Activated naive CD8-positive, alpha-beta T cell treated with anti-CD3 and anti-CD28 coated beads for 36 hours (primary cell): ENCODE measurements at places on chromosomes 5 and 9. TPM values are rescaled to one million over a fixed set of nuclear protein-coding genes. Genes with fewer than 3 reads are reported as not detected.
A peak's percentile ranks its signal among the peaks of the same experiment; 100 is the strongest.

BHMT2 gene
- not detected for total RNA-seq

FBP1 gene
- total RNA-seq, result 1.2 TPM

SURF6 gene
- 31.8 TPM for total RNA-seq

ECM2 gene
- not detected for total RNA-seq

DNA sequence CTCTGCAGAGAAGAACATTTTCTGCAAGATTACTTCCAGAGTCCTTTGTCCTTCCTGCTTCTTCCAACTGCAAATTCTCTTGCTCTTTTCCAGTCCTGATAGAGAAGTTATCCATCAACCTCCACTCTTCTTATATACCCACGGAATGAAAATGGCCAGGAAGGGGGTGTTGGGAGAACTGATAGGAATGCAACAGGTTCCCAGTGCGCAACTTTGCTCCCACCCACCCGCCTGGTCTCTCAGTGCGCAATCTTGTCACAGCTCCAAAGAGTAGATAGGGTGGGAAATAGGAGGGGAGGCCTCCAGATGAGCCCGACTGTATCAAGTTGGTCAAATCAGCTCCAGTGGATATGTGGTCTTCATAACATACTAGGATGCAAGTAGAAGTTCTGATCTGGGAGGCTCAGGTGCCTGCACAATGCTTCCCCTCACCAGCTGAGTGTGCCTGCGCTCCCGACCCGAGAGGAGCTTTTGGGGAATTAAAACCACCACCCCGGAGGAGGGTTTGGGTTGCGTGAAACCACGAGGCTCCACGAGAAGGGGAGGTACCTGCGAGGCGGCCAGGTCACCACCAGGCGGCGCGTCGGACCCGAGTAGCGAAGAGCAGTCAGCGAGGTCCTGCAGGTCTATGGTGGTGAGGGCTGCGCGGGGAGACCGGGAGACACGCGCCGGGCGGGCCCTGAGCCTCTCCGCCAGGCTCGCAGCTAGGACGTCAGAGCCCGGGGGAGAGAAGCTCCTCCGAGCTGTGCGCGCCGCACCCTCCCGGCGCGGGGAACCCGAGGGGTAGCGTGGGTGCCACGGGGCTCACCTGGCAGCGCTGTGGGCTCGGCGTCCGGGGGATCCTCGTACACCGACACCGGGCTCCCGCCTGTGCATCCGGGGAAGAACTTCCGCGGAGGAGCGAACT is 835 bp downstream of the MCIDAS start:
- peak; percentile 80 for DNase-seq
- no peaks in the 10 kb centered on the region for H3K36me3 ChIP-seq
- no peak overlapping the region for H3K27ac ChIP-seq
- H3K4me1 ChIP-seq, result peaks cover 38% of the 10 kb centered on the region
- peak overlapping the region; percentile 55 for H3K4me3 ChIP-seq

DNA sequence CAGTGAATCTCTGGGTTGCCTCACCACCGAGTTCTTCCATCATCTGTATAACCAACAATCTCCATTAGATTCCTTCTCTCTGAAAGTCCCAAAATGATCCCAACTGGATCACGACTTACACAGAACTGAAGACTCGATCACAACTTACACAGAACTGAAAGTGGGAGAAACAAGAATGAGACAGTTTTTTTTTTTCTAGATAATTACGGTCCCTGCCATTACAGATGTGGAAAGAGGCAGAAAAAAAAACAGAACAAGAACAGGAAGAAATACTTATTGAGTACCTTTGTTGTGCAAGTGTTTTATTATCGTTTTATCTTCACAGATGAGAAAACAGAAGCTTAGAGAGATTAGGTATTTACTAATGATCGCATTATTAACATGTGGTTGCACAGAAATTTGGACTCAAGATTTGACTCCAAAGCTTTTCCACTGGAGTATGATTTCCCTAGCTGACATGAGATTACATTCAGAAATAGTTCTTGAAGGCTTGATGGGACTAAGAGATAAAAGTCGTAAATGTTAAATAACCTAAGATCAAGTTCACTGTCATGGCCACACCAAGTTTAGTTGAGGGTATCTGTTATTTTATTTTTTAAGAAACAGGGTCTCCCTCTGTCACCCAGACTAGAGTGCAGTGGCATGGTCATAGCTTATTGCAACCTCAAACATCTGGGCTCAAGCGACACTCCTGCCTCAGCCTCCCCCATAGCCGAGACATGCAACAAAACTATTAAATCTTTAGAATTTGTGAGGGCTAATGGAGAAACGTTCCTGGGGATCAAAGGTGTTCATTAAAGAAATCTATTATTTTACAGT is 8.9 kb downstream of the PLK2 start:
- H3K27ac ChIP-seq, result no peak overlapping the region
- DNase-seq, result no peak
- H3K27me3 ChIP-seq, result peaks cover 9% of the 10 kb centered on the region
- no peaks in the 10 kb centered on the region for H3K4me1 ChIP-seq
- no peak overlapping the region for H3K4me3 ChIP-seq

DNA sequence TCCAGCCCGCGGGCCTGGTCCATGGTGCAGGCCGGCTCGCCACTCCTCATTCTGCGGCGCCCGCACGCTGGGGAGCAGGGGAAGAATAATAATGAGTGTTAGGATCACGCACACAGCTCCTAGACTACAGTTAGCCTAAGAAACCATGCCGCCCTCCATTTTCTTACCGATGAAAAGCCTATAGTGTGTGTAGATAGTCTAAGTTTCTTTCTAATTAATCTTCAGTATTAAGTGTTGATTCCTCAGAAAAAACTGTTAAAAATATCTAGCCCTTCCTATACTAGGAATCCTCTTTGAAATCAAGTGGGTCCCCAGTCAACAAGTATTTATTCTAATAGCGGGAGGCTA is 9.3 kb downstream of the ZBED3 start:
- H3K36me3 ChIP-seq, result peaks cover 12% of the 10 kb centered on the region
- no peak for DNase-seq
- no peak overlapping the region for H3K27ac ChIP-seq
- H3K4me3 ChIP-seq, result peak overlapping the region; percentile 46
- peaks cover 7% of the 10 kb centered on the region for H3K4me1 ChIP-seq

- no peak overlapping the region for H3K4me3 ChIP-seq
- peaks cover 96% of the 10 kb centered on the region for H3K27me3 ChIP-seq
Observed at GRCh38 chr5:88685591-88686541, 197.1 kb downstream of the MEF2C start.

- H3K36me3 ChIP-seq, result no peaks in the 10 kb centered on the region
- H3K4me3 ChIP-seq, result no peak overlapping the region
- no peak overlapping the region for H3K27ac ChIP-seq
- peaks cover 4% of the 10 kb centered on the region for H3K27me3 ChIP-seq
- no peak for DNase-seq
Observed at GRCh38 chr5:67732471-67732870, 483.1 kb upstream of the PIK3R1 start.

- H3K27me3 ChIP-seq, result peaks cover 3% of the 10 kb centered on the region
- H3K4me1 ChIP-seq, result peaks cover 61% of the 10 kb centered on the region
- no peak for DNase-seq
- no peaks in the 10 kb centered on the region for H3K36me3 ChIP-seq
Observed at GRCh38 chr9:113345671-113346070, 3.7 kb upstream of the BSPRY start.

DNA sequence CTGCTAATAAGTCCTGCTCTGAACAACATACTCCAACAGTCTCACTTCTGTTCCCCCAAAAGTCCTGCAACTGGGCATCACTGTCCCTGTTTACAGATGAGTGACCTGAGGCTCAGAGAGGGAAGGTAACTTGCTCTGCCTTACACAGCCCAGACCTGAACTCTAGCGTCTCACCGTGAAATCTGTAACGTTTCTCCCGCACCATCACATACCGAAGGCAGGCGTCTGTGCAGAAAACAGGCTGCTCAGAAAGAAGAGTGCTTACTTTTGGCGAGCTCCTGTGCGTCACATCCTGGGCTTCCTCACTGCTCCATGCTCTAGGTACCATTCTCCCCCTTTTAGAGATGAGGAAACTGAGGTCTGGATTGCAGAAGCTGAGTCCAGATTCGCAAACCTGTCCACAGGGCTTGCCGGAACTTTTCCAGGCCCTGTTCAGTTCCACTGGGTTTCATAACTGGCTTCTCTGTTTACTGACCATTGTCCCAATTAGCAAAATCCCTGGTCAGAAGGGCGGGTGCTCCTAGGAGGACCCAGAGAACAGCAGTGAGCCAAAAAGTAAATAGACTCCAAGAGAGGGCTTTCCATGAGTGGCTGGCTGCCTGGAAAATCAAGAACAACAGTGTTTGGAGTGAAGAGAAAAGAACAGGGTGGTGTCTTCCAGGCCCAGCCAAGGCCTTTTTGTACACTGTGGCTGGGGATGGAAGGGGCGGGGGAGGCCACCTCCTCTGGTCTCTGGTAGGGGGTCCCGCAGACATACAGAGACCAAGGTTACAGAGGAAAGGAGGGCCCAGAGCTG is 27.1 kb downstream of the GSN start:
- no peak overlapping the region for H3K27ac ChIP-seq
- no peaks in the 10 kb centered on the region for H3K36me3 ChIP-seq
- H3K4me3 ChIP-seq, result no peak overlapping the region
- peaks cover 6% of the 10 kb centered on the region for H3K4me1 ChIP-seq
- DNase-seq, result no peak
- H3K27me3 ChIP-seq, result peaks cover 5% of the 10 kb centered on the region

- H3K4me1 ChIP-seq, result no peaks in the 10 kb centered on the region
- H3K27me3 ChIP-seq, result no peaks in the 10 kb centered on the region
- H3K4me3 ChIP-seq, result no peak overlapping the region
- peaks cover 23% of the 10 kb centered on the region for H3K36me3 ChIP-seq
Observed at GRCh38 chr5:127995556-127995955, 88.0 kb upstream of the SLC12A2 start.

GRCh38 chr9:37286530-37287175 is 135.8 kb upstream of the GRHPR start:
- H3K4me3 ChIP-seq, result no peak overlapping the region
- no peak for DNase-seq
- peaks cover 32% of the 10 kb centered on the region for H3K36me3 ChIP-seq
- peaks cover 61% of the 10 kb centered on the region for H3K4me1 ChIP-seq
- no peaks in the 10 kb centered on the region for H3K27me3 ChIP-seq

GRCh38 chr5:142463904-142464303 is 139.1 kb upstream of the SPRY4 start:
- H3K27ac ChIP-seq, result no peak overlapping the region
- DNase-seq, result no peak
- H3K4me1 ChIP-seq, result no peaks in the 10 kb centered on the region
- H3K4me3 ChIP-seq, result no peak overlapping the region

DNA sequence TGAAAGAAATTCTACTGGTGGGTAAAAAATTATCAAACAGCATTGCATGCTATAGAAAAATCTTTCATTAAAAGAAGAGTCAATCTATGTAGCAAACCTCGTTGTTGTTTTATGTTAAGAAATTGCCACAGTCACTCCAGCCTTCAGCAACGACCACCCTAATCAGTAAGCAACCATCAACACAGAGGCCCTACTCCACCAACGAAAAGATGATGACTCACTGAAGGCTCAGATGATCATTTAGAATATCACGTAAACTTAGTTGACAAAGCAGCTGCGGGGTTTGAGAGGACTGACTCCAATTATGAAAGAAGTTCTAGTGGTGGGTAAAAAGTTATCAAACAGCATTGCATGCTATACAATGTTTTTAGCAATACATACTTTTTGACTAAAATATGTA is 242.6 kb downstream of the DRD1 start:
- no peaks in the 10 kb centered on the region for H3K36me3 ChIP-seq
- DNase-seq, result no peak
- no peak overlapping the region for H3K4me3 ChIP-seq
- peaks cover 7% of the 10 kb centered on the region for H3K27me3 ChIP-seq

DNA sequence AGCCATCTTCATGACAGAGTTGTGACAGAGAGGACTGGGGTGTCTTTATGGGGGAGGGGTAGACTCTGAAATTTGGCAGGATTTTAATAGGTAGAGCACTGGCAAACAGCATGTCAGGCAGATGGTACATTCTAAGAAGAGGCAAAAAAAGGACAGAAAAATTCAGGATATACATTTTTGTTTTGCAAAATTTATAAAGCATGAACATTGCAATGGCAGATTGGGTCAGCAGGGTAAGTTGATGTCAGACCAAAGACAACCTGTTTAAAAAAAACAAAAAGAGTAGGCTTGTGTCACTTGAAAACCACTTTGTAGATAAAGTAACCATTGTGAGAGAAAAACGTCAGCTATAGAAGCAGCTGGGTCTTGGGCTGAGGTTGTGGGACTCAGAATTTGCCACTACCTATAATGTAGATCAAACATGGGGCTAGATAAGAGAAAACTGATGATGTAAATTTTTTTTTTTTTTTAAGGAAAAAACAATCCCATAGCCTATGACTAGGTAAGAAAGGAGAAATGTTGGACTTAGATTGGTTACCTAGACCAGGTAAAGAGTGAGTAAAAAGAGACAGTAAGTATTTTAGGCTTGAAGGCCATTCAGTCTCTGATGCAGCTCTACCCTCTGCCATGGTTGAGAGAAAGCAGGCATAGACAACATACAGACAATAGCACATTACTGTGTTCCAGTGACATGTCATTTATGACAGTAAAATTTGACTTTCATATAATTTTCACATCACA is 8.3 kb downstream of the CAMK4 start:
- no peaks in the 10 kb centered on the region for H3K27me3 ChIP-seq
- peaks cover 88% of the 10 kb centered on the region for H3K4me1 ChIP-seq
- DNase-seq, result no peak

GRCh38 chr9:77957652-77958051 is 74.0 kb downstream of the GNAQ start:
- peaks cover 8% of the 10 kb centered on the region for H3K36me3 ChIP-seq
- no peak for DNase-seq
- no peaks in the 10 kb centered on the region for H3K27me3 ChIP-seq
- no peak overlapping the region for H3K27ac ChIP-seq

GRCh38 chr5:172637740-172638139 is 3.3 kb upstream of the NEURL1B start:
- peaks cover 5% of the 10 kb centered on the region for H3K4me1 ChIP-seq
- H3K4me3 ChIP-seq, result no peak overlapping the region
- H3K36me3 ChIP-seq, result no peaks in the 10 kb centered on the region

- H3K36me3 ChIP-seq, result peaks cover 8% of the 10 kb centered on the region
- H3K27me3 ChIP-seq, result no peaks in the 10 kb centered on the region
- H3K4me3 ChIP-seq, result no peak overlapping the region
Observed at GRCh38 chr9:16121601-16122286, 568.9 kb downstream of the CCDC171 start.

DNA sequence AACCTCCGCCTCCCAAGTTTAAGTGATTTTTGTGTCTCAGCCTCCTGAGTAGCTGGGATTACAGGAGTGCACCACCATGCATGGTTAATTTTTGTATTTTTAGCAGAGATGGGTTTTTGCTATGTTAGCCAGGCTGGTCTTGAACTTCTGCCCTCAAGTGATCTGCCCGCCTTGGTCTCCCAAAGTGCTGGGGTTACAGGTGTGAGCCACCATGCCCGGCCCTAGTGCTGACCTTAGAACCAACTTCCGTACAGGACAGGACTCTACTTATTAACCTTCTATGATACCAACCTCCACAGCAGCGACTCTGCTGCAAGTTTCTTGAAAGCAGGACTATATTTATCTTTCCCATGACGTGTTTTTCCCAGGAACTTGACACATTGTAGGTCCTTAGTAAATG is 176.9 kb downstream of the RGS3 start:
- H3K4me3 ChIP-seq, result no peak overlapping the region
- DNase-seq, result no peak
- peaks cover 1% of the 10 kb centered on the region for H3K36me3 ChIP-seq
- no peaks in the 10 kb centered on the region for H3K4me1 ChIP-seq
- H3K27ac ChIP-seq, result no peak overlapping the region
- peaks cover 14% of the 10 kb centered on the region for H3K27me3 ChIP-seq
